Kidney epithelial cell (primary cell): ENCODE measurements at places on chromosomes 12 and 14. TPM values are rescaled to one million over a fixed set of nuclear protein-coding genes. Genes with fewer than 3 reads are reported as not detected.

- DNase-seq = no peak
Measured at GRCh38 chr14:75440733-75441477, 13.1 kb downstream of the JDP2 start.

- no peak for DNase-seq
Measured at GRCh38 chr12:112989806-112990205, 11.5 kb downstream of the OAS2 start.

DNA sequence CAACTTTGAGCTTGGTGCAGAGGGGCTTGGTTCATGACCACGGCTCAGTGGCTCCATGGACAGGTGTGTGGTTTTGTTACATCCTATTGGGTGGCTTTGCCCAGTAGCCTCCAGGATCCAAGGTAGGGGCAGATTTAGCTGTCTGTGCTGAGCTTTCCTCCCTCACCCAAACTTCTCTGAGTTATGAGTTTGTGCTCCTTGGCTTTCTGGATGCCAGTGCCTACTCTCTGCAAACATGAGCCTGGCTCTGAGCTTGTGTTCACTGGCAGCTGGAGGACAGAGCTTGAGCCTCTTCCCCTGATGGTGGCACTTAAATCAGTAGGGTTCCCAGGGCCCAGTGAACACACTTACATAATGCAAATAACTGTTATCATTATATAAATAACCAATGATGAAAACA lies 45.3 kb upstream of the HECTD1 start:
- no peak for DNase-seq

DNA sequence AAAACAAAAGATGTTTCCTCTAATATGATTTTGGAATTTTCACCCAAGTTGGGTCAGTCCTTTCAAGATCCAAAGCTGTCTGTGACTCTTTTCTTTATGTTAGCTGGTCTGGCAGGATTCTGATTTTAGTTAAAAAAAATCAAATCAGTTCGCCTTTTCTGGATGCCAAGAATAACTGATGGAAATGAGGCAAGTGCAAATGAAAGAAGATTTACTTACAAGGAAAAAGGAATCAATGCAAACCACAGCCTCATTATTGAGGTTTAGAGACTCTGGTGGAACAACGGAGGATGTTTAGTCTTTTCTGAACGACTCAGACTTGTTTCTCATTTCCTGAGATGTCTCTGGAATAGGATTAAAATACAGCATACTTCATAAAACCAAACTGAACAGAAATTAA lies 117.0 kb upstream of the DYRK2 start:
- DNase-seq = no peak

GRCh38 chr12:14663002-14663401 lies 33.4 kb downstream of the GUCY2C start:
- DNase-seq = no peak

DNA sequence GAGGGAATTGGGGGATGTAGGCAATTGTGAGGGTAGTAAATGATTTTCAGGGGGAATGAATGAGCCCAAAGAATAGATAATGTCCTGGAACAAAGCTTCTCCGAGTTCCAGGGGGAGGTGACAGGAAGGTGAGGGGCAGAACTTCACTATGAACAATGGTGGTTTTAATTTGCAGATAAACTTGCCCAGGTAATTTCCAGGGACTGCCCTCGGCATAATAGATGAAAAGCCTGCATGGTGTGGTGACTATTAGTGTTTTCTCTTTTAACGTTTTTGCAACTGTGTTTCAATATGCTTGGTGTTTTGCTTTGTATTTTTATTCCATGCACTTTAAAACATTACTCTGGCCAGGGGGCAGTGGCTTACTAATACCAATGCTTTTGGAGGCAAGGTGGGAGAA lies 325.2 kb upstream of the RGS6 start:
- no peak for DNase-seq

DNA sequence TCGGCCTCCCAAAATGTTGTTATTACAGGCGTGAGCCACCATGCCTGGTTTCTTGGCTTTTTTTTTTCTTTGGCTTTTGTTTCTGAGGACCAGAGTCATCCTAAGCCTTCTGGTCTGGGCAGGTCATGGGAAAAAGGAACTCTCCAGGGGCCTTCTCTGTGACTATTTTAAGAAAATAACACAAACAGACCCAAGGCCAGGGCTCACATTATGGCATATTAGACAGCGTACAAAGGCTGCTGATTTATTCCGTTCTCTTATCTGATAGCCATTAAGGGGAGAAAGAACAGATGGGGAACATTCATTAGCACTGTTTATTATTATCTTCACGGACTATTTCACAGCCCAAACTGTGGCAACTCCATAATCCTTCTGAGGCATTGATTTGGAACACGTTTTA lies 28.8 kb upstream of the MANSC4 start:
- DNase-seq = no peak

GRCh38 chr12:111672822-111673381 lies 12.9 kb downstream of the BRAP start:
- no peak for DNase-seq

The TMEM121 gene
- total RNA-seq = 10.1 and 13.4 TPM in 2 replicates

The MAP3K9 gene
- 10.4 and 12.0 TPM in 2 replicates for total RNA-seq

- peak; percentile 35 for DNase-seq
Measured at GRCh38 chr12:14577344-14577743, 9.7 kb upstream of the PLBD1 start.

DNA sequence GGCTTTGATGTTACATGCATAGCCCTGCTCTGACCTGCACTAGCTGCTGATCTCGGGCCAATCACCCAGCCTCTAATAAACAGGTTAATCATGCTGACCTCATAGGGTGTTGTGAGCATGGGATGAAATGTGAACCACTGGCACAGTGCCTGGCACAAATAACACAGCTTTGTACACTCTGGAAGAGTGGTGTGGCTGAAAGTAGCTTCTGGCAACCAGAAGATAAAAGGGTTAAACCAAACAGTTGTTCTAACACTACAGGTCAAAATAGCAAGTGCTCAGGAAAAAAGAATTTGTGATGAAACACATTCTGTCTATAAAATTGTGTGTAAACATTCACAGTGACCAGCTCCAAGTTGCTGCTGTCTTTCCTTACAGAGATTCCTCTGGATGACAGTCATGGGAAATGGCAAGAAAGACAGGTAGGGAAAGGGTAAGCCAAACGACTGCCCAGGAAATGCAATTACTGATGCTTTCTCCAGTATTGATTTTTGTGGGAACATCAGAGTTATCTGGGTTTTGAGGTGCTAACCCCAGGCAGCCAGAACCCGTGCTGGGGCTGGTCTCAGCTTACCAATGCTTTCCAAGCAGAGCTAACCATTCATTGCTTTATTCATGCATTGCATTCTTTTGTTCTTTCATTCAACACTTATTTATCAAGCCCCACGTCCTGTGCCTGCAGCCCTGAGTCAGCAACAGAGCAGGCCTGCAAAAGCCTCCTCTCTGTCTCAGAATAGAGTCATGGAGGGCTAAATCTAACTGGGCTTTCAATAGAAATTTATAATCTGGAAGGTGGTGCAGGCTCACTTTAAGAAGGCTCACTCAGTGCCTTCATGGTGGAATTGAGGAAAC lies 38.1 kb upstream of the CAPRIN2 start:
- no peak for DNase-seq

DNA sequence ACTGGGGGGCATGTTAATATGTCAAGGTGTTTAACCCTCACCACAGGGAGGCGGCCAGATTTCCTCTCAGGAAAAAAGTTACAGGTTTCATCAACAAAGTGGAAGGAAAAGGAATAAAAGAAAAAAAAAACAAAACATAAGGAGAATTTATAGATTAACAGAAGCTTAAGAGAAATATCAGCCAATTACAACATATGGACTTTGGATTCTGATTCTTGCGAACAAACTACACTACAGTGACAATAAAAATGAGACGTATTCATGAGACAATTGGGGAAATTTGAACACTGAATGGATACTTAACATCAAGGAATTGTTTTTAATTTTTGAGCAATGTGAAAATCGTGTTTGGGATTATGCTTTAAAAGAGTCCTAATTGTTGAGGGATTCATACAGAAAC lies 60.4 kb downstream of the CALM1 start:
- DNase-seq = no peak

The RNASE7 gene
- not detected in 2 replicates for total RNA-seq

DNA sequence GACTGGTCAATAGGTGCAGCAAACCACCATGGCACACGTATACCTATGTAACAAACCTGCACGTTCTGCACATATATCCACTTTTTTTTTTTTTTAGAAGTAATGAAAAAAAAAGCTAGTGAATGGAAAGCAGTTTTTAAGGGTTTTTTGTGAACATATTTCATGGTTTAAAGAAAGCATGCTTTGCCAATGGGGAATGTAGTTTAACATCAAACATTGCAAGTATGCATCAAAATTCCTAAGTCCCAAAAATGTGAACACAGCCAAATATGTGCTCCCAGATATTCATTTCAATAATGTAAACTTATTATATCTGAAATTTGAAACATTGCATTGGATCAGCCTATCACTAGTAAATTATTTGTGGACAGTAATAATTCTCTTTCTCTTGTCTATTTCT lies 710.4 kb upstream of the FLRT2 start:
- DNase-seq = no peak

- no peak for DNase-seq
Measured at GRCh38 chr14:68408680-68409079, 384.2 kb downstream of the ZFP36L1 start.

DNA sequence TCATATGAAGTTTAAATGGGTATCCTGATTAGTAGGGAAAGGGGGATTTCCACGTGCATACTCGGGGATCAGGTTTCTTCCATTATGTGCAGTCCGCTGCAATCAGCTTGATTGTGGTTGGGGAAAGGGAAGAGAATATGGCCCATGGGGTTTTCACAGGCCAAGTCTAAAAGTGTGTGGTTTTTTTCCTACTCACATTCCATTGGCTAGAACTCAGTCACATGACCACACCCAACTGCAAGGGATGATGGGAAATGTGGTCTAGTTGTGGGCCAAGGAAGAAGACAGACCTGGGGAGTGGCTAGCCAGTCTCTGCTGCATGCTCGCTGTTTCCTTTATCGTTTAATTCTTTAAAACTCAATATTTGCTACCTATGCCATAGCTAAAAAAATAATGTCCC lies 105.1 kb downstream of the PRIMA1 start:
- DNase-seq = no peak

The NFATC4 gene
- 8.0 and 14.0 TPM in 2 replicates for total RNA-seq

GRCh38 chr14:57189070-57189469 lies 79.6 kb downstream of the EXOC5 start:
- DNase-seq = no peak

GRCh38 chr12:76518699-76519098 lies 40.9 kb downstream of the OSBPL8 start:
- DNase-seq = no peak

The CCDC92 gene
- total RNA-seq = 30.8 and 43.0 TPM in 2 replicates

GRCh38 chr12:128830505-128830893 lies 6.7 kb upstream of the SLC15A4 start:
- no peak for DNase-seq

DNA sequence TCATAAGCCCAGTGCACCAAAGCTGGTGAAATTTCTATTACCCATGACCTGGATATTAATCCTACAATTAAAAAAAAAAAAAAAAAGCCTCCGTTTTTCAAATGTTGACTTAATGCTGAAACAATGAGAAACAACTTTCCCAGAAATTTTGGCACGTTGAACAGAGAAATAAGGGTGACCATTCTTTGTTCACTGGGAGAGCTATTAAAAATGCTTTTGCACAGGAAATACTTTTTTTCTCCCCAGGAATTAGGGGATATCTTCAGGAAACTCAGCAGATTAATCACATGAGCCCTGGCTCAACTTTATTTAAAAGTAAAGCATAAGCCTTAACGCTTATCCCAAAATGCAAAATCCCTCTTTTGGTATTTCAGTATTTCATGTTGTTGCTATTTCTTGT lies 54.8 kb upstream of the FLRT2 start:
- no peak for DNase-seq

GRCh38 chr12:750366-751191 lies 1.8 kb upstream of the WNK1 start:
- DNase-seq = no peak

GRCh38 chr12:44078273-44078672 lies 242.4 kb downstream of the TMEM117 start:
- DNase-seq = no peak

DNA sequence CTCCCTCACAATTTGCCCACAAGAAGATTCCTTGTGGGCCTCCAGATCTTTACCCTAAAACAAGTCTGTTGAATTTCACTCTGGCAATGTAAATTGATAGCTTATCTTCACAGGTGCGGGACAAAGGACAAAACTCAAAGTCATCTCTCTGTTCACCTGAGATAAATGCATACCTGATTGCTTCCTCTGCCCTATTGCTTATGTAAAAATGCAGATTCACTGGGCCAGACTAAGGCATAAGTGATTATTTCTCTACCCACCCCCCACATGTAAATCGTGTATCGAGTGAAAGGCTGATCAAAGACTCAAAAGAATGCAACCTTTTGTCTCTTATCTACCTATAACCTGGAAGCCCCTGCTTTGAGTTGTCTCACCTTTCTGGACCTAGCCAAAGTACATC lies 316.8 kb downstream of the SSPN start:
- DNase-seq = no peak

GRCh38 chr12:76653342-76653741 lies 93.8 kb upstream of the OSBPL8 start:
- DNase-seq = no peak

DNA sequence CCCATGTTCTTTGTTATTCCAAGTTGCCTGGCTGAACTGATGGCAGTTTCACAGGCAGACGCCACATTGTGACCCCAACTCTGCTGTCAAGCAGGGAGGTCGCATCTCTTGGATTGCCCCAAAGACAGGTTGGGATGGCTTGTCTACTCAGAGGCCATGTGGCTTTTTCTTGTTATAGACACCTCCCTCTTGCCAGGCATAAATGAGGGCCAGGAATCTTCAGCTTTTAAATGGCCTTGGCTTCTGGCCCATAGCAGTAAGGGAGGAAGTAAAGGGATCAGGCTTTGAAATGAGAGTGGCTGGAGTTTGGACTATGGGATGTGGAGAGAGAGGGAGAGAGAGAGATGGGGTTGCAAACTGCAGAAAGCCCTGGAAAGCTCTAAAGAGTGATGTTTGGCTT lies 215.0 kb downstream of the TBX5 start:
- no peak for DNase-seq

GRCh38 chr12:12091977-12092663 lies 21.4 kb downstream of the BCL2L14 start:
- no peak for DNase-seq

DNA sequence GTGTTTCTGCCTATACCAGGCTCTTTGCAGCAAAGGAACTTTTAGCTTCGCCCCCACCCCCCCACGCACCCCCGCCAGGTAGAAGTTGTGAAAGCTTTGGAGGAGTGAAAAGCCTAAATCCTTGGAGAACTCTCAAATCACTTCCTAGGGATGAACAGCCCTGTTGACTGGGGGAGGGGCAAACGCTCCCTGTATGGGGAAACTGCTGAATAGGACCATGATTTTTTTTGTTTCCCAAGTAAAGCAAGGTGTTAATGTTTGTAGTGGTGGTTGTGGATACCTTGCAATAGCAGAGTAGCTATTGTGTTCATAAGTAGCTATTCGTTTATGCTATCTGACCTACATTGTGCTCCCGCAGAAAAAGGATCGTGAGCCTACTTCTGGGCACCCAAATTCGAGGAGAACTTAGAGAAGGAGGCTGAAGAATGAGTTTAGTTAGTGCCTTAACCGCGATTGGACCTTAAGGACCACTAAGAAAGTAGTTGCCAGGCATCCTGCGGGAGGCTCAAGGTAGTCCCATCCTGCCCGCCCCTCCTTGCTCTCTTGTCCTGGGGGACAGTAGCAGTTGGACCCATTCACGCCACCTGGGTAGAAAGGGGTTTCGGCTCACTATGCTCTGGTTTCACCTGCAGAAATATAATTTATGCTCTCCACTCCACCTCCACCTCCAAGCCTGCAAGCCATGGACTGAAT lies 901 bp upstream of the NFKBIA start:
- DNase-seq = no peak
